ENCODE measurements at places on chromosomes 4 and X.

- peak; percentile 5 for DNase-seq
Observed at GRCh38 chrX:78555401-78555980, 103.6 kb downstream of the RTL3 start.

DNA sequence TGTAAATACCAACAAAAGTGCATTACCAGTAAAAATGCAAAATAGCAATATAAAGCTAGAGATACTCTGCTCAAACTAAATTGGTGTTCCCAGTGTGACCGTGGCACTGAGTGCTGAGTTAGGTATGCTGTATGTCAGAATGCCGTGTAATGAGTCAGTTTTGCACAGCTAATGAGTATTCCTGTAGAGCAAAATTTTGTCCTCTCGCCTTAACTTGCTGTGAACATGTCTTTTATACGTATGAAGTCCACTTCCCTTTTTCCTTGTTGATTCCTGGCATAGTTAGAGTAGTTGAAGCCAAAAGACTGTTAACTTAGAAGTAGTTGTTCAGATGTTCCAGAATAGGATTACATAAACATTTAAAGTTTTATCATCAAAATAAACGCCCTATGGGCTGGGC is 11.5 kb downstream of the DCLK2 start:
- DNase-seq = no peak

GRCh38 chr4:140704964-140705363 is 51.2 kb downstream of the TBC1D9 start:
- DNase-seq = peak; percentile 13

- DNase-seq = no peak
Observed at GRCh38 chr4:140271553-140271952, 101.9 kb upstream of the SCOC start.

GRCh38 chr4:48334900-48335384 is 6.4 kb upstream of the SLAIN2 start:
- no peak for DNase-seq

GRCh38 chr4:158722291-158722916 is 792 bp downstream of the PPID start:
- peak; percentile 33 for DNase-seq

DNA sequence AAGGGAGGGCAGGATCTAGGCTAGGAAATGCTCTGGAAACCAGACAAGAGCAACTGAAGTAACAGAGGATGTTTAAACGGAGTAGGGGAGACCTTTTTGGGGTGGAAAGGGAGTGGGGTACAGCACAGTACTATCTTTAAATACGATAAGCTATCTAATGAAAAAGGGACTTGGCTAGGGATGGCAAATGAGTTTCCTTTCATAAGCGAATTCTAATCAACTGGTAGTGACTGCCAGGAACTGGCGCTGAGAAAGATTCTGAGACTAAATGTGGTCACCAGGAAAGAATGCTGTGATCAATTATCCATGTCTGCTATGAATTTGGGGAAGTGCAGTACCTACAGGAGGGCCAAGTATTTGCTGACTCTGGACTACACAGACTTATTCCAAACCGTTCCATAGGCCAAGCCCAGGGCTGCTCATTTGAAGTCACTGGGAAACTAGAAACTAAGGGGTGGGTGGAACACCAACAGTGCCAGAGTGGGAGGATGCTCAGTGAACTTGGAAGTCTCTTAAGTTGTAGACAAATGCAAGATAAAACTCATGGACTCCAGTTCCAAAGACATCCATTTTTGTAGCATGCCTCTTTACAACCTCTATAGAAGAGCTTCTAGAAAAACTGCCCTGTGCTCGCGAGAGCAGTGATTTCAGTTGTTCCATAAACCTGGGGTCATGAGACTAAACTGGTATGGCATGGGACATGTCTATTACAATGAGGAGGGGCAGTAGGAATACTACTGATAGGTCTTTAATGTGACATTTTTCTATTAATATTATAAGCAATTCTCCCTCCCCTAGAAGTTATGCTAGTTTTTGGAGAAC is 2.0 kb downstream of the TRAPPC2 start:
- DNase-seq = no peak

DNA sequence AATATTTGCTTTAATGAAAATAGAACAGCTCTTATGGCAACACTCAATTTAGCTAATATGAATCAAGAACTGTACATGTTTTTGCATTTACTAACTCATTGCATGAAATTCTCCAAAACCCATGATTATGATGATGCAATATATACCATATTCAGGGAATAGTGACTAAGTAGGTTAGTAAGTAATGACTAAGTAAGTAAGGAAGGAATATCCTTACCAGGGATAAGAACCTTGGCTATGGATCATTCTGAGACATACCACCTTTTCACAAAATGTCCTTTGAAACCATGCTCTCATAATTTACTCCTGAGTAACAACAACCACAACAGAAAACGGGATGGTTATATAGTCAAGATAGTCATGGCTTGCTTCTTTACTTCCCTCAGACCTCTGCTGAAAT is 1513.0 kb downstream of the STIM2 start:
- DNase-seq = no peak

GRCh38 chrX:22922961-22923360 is 76.8 kb upstream of the DDX53 start:
- DNase-seq = no peak

- DNase-seq = no peak
Observed at GRCh38 chr4:121952290-121952689, 430 bp upstream of the TRPC3 start.

- no peak for DNase-seq
Observed at GRCh38 chr4:140293979-140294378, 79.5 kb upstream of the SCOC start.

DNA sequence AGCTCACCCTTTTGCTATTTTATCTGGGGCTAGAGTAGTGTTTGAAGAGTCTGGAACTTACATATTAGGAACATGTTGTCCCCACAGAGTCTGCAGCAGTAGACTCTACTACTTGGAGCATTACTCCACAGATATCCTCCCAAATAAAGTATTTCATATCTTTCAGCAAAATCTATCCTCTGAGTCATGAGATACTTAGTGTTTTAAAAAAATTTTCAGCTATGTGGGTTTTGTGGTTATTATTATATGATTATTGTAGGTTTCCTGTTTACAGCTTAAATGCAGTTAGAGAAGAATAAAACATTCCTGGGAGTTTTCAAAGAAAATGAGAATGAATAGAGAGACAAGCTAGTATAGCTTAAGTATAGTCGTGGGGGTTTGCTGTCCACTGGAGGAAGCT is 30.9 kb downstream of the PAGE2 start:
- DNase-seq = no peak

Data from GM12865 (cell line).